ENCODE measurements at places on chromosomes 6 and 20.

- no peak for DNase-seq
These were observed 47.9 kb upstream of the ID4 start for GRCh38 chr6:19789100-19789803.

DNA sequence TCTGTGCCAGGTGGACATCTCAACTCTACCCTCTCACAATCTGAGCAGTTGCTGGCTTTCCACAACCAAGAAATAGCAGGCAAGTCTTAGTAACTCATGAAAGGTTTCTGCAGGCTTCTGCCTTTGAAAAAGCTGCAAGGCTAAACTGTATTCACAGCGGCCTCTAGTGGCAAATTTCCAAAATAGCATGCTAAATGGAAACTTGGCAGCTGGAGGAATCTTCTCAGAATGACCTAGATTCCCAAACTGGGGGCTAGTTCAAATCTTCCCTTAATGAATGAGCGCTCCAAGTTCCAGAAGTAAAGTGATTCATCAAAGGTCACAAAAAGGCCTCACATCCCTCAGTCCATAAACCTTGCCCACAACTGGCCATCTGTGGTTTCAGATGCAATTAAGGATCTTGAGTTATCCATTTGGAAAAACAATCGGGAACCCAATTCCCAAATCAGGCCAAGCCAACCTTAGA, 11.9 kb upstream of the CPNE5 start:
- no peak for DNase-seq

DNA sequence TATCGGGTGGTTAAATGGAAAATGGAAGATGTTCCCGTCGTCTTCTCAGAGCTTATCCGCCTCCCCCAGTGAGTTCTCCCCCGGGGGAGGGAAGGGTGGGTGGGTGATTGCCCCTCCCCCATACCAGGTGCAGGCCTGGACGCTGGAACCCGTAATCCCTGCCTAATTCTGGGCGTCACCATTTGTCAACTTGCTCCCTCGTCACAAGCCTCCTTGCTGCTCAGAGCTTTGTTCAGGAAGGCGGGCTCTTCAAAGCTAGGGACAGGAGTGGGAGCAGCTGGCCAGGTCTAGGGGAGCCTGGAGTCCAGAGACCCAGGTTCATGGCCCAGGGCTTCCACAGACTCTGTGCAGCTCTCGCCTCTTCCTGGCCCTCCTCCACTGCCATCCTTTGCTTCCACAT, 25.6 kb downstream of the CDH22 start:
- no peak for DNase-seq

DNA sequence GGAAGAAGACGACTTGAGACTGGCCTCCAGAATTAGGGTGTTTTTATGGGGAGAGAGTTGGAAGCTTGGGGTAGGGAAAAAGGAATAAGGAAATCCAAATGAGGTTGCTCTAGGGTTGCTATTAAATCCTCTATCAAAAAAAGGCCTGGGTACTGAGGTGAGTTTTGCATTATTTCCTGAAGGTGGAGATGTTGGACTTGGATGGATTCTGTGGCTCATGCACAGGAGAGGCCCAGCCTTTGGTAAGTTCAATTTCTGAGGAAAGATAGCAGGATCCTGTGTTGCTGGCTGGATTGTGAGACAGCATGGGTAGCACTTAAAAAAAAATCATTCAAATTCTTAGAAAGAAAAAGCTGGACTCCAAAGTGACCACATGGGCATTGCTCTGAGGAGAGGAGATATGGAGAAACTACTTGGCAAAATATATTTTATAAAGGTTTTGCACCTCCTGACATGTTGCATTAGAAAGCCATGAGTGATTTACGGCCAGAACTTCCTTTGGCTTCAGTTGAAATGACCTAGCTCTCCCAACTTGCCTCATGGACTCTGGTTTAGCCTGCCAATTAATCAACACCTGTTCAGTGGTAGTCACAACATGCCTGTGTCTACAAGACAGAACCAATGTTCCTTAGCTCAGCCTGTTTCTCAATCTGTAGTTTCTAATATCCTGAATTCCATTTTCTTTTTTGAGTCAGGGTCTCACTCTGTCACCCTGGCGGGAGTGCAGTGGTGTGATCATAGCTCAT, 152.1 kb upstream of the RALGAPA2 start:
- no peak for DNase-seq

DNA sequence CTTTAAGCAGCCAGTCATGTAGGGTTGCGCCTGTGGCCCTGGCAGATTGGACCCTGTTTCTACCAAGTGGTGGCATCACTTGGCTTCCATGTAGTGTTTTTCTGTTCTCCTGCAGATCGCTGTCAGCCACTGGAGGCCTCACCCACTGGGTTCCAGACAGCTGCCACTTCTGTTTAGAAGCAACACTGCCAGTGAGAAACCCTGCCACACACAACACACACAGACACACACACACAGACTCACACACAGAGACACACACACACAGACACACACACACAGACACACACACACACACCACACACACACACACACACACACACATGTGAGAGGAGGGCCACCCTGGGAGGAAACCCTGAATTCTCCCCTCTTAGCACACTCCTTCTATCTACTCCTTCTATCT, 51.8 kb downstream of the UTRN start:
- DNase-seq, result no peak

- no peak for DNase-seq
These were observed 11.2 kb downstream of the ZCCHC3 start for GRCh38 chr20:308427-309038.

GRCh38 chr6:137783710-137784109, 83.3 kb upstream of the TNFAIP3 start:
- no peak for DNase-seq

GRCh38 chr6:90219209-90219985, 77.2 kb downstream of the BACH2 start:
- DNase-seq, result no peak

DNA sequence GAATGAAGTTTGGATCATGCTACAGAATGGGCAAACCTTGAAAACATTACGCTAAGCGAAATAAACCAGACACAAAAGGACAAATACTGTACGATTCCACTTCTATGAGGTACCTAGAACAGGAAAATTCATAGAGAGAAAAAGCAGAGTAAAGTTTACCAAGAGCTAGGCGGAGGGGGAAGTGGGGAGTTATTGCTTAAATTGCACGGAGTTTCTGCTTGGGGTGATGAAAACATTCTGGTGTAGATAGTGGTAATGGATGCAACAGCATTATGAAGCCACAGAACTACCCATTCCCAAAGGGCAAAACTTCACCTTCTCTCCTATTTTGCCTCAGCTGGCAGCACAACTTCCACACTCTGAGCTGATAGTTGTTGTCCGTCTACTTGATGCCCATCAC, 6.4 kb upstream of the PDYN start:
- no peak for DNase-seq

GRCh38 chr20:23752481-23753193, 1.9 kb upstream of the CST1 start:
- DNase-seq, result no peak

DNA sequence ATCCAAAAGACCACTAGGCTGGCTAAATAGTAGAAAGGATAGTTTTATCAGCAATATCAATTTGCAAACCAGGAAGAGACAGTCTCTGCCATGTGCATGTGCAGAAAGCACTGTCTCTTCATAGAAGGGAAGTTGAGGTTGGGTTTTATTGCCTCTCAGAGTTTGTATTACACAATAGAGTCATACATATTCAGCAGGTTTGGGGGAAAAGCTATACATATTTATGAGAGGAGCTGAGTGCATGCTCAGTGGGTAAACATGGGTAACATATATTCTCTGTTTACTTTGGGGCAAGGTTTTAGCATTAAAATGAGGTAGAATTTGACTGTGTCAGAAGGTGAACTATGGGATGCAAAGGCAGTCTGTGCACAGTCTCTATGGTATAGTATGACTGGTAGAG, 14.9 kb downstream of the TMEM170B start:
- DNase-seq, result no peak

GRCh38 chr6:131844243-131844841, 36.5 kb downstream of the ENPP1 start:
- DNase-seq, result no peak

DNA sequence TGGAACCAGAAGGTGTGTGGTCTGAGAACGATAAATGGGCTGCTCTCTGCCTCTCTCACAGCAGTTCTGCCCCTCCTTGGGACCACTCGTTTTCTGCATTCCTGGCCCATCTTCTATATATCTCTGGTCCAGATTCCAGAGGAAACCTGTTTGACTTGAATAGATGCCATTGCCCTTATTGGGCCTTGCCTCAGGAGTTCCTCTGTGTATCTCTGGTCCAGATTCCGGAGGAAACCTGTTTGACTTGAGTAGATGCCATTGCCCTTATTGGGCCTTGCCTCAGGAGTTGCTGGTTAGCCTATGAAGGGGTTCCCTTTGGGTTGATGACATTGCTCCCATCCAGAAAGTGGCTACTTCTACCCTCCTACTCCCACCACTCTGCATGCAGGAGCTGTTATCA, 189.4 kb downstream of the SLC16A10 start:
- no peak for DNase-seq

GRCh38 chr6:84641076-84641475, 123.3 kb downstream of the TBX18 start:
- DNase-seq, result no peak

- no peak for DNase-seq
These were observed 54.8 kb upstream of the AKIRIN2 start for GRCh38 chr6:87756858-87757257.

- no peak for DNase-seq
These were observed 367.8 kb downstream of the ZFAND3 start for GRCh38 chr6:38187325-38187724.

DNA sequence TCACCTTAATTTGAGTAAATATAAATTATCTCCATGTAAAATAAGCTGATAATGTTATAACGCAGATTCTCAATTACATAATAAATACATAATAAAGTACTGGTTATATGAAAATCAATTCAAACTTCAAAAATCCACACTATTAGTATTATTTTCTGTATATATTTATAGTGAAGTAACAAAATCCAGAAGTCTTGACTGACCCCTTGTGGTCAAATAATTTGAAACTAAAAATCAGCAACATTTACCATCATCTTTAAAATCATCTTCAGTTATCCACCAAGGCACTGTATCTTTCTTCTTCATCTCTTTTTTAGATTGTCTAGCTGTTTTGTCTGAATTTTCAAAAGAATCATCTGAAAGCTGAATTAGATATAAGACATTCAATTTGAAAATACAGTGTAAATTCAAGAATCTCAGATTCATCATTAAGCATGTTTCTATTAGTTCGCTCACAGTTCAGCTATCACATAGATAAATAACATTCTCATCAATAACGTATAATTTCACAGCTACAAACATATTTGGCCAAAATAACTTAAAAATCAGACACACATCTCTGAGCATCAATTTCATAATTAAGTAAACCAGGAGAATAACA, 6.5 kb downstream of the CEP162 start:
- no peak for DNase-seq

GRCh38 chr6:65170273-65170672, 536.8 kb downstream of the EYS start:
- no peak for DNase-seq

GRCh38 chr6:130115036-130115435, 96.7 kb downstream of the L3MBTL3 start:
- no peak for DNase-seq

GRCh38 chr6:16334671-16335070, 96.3 kb downstream of the GMPR start:
- no peak for DNase-seq

GRCh38 chr6:9484091-9484490, 930.8 kb downstream of the TFAP2A start:
- DNase-seq, result no peak

DNA sequence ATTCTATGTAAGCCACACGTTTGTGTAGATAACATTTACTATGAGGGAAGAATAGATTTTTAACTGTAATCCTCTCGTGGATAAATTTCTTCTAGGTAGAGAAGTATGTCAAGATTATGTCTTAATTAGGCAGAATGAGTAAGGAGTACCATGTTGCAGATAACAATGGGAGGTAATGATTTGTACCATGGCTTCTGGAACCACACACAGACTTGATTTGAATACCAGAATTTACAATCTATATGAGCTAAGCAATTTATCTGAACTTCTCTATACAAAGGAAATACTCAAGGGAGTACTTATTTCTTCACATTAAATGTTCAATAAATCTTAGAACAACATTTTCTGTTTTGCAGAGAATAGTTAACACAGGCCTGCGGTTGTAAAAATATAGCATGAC, 51.5 kb downstream of the RPS12 start:
- no peak for DNase-seq

DNA sequence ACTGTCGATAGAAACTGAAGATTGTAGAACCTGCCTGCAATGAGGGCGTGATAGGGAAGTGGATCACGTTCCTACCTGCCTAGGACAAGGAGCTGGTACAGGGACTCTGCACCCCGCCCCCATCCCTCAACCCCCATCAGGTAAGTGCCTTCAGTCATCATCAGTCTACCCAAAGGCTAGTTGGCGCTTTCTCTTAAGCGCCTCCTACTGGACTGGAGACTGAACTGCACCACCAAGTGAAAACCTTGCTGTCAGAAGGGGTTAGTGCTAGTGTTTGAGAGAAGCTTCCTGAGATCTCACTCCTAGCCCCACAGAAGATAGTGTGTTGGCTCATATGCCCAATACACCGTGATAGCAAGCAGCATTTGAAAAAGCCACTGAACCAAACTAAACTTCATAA, 706.5 kb upstream of the MAN1A1 start:
- no peak for DNase-seq

DNA sequence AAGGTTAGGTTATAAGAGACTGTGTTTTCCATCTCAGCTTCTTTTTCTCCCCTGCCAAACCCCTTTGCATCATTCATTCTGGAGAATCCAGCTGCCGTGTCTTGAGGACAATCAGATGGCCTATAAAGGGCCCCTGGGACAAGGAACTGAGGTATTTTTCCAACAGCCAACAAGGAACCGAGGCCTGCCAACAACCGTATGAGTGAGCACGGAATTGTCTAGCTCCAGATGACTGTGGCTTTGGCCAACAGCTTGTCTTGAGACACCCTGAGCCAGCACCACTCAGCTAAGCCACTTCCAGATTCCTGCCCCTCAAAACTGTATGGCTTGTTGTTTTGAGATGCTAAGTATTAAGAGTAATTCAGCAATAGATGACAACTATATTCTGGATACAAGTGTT, 433.7 kb upstream of the HSF2 start:
- no peak for DNase-seq

- DNase-seq, result no peak
These were observed 142.5 kb downstream of the KLHL32 start for GRCh38 chr6:97067045-97067444.

DNA sequence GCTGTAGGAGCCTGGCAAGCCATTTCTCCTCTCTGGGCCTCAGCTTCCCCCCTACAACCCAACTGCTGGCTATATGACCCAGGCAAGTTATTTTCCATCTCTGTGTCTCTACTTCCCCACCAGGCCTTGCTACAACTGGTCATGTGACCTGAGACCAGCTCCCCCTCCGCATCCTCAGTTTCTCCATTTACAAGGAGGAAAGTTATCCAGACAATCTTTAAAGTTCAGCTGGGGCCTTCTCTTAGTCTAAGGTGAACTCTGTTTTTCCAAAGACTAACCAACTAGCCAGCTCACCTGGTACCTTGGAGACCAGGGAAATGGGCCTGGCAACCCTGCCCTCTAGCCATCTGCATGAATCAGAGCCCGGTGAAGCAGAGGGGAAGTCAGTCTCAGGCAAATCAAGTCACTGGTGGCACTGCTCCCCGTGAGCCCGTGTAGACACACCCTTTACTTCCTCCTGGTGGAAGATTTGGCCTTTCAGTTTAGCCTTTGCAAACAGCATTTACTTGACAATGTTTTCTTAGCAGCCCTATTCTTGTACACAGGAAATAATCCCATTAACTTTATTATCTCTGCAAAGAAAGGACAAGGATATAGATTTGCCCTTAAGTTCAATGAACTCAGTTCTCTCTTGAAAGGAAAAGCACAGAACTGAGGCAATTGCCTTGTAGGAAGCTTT, 157.7 kb downstream of the VEGFA start:
- no peak for DNase-seq
